Right lobe of liver (tissue), 6 donors: ENCODE measurements at places on chromosomes 2 and 18. TPM values are rescaled to one million over a fixed set of nuclear protein-coding genes. Genes with fewer than 3 reads are reported as not detected.

RAB31 gene
- total RNA-seq, result 14.3 TPM

RAMP1 gene
- 50.9 TPM for total RNA-seq

ITGB6 gene
- 0.11 TPM for total RNA-seq

C2orf78 gene
- total RNA-seq, result 0.07 TPM

ATP6V1C2 gene
- not detected for total RNA-seq

LRATD1 gene
- total RNA-seq, result 0.84 TPM

CTAGE1 gene
- not detected for total RNA-seq

M1AP gene
- not detected for total RNA-seq

CDKL4 gene
- not detected for total RNA-seq

EVA1A gene
- total RNA-seq, result 103 TPM

NGEF gene
- 20.0 TPM for total RNA-seq

RELCH gene
- 11.2 TPM for total RNA-seq

POTEJ gene
- total RNA-seq, result not detected

ZNF142 gene
- 7.1 TPM for total RNA-seq

SLC5A7 gene
- total RNA-seq, result not detected

INO80D gene
- 8.7 TPM for total RNA-seq

COL4A3 gene
- 1.6 TPM for total RNA-seq

OR6B2 gene
- not detected for total RNA-seq
